Activated CD4-positive, alpha-beta T cell treated with anti-CD3 and anti-CD28 coated beads, Interleukin-2, amount 50 U/mL, for 16 hours (primary cell): ENCODE measurements at places on chromosomes 11 and 22.

GRCh38 chr11:19216021-19216420 lies 14.2 kb upstream of the CSRP3 start:
- no peak for DNase-seq

- no peak for DNase-seq
These were observed 63.8 kb downstream of the TRIM29 start for GRCh38 chr11:120074076-120074475.

DNA sequence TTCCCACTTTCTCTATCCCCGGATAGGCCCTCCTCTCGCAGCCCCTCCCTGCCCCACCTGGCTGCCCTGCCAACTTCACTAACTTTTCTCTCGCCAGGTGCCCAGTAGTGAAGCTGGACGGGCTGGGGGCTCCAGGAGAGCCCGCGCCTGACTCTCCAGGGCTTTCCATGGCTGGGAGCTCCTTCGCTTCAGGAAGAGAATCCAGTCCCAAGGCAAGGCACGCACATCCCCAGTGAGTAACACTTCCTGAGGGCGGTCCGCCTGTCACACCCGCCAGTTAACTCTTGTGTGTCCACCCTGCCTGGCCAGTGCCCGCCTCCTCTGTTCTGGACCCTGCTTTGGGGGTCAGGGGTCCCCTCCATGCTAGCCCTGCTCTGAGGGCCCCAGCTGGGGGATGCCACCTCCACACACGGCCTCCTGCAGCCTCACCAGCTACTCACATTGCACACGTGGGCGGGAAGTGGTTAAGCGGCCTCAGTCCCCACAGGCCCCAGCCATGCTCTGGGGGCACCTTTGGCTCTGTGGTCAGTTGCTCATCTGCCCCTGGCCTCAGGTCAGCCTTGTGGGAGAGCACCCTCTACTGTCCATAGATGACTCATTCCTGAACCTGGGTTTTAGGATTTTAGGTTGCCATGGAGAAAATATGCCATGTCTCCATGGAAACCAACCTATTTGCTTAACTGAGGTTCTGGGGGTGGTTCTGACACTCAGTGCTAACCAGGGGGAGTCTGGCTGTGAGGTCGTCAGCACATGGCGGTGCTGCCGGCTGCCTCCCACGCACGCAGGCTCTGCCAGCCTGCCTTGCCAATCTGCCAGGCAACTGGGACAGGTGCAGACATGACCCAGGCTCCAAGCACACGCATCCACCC lies at the start of gene RIN1:
RIN1 (minus strand) TSS at position 201 of the 869 bp plus-strand sequence; CDS start at position 169, 32 bp downstream.
- DNase-seq, result peak; percentile 80

DNA sequence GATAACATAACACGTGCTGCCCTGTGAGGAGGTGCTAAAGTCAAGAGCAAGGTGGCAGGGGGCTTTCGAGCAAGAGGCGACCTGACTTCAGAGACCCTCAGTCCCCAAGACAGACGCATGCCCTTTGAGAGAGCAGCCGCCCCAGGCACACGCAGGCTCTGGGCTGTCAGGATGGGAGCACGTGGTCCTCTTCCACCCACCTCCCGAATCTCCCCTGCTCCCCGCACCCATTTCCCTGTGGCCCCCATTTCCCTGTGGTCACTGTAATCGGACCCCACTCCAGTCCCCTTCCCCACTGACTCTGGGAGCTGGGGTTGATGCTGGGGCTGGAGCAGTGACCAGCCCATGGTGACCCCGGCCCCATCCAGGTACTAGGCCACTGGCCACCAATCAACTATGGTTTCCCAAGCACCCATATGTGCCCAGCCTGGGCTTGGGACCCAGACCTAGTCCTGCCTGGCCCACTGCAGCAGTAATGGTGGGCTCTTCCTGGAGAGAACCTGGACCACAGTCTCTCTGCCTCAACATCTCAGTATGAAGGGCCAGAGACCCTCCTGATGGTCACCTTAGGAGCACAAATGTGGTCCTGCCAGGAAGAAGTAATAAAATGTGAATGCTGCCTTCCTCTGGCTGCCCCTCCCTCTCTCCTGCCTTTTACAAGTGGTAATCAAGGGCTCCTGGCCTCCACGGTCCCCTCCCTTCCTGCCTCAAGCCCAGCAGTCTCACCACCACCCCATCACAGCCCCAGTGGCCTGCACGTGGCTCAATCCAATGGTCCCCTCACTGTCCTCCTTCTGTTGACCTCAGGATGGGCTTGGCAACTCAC lies 39.0 kb downstream of the IGLL5 start:
- no peak for DNase-seq

GRCh38 chr11:1116666-1117390 lies 40.9 kb upstream of the MUC5AC start:
- no peak for DNase-seq

- no peak for DNase-seq
These were observed 2.6 kb upstream of the ENDOD1 start for GRCh38 chr11:95086836-95087570.

DNA sequence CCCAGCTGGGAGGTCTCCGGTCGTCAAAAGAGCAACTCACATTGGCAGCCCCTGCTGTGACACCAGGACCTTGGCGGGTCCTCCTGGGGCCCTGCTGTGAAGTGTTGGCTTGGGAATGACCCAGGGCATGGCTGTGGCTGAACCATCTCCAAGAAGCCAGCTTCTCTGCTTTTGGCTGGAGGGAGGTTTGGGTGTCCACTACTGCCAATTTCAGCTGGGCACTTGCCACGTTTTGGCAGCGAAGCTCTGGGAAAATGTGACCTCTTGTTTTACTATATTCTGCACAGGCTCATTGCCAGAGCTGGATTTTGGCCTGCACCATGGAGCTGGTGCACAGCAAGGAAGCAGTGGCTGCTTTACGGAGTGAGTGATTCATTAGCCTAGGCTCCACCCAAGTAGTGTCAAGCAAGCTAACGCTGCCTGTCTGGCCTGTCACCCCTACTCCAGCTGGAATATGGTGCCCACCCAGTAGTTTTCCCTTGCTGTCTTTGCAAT lies 24.3 kb upstream of the SMCO4 start:
- DNase-seq, result no peak

GRCh38 chr22:24141586-24141985 lies 39.7 kb upstream of the SUSD2 start:
- DNase-seq, result no peak

DNA sequence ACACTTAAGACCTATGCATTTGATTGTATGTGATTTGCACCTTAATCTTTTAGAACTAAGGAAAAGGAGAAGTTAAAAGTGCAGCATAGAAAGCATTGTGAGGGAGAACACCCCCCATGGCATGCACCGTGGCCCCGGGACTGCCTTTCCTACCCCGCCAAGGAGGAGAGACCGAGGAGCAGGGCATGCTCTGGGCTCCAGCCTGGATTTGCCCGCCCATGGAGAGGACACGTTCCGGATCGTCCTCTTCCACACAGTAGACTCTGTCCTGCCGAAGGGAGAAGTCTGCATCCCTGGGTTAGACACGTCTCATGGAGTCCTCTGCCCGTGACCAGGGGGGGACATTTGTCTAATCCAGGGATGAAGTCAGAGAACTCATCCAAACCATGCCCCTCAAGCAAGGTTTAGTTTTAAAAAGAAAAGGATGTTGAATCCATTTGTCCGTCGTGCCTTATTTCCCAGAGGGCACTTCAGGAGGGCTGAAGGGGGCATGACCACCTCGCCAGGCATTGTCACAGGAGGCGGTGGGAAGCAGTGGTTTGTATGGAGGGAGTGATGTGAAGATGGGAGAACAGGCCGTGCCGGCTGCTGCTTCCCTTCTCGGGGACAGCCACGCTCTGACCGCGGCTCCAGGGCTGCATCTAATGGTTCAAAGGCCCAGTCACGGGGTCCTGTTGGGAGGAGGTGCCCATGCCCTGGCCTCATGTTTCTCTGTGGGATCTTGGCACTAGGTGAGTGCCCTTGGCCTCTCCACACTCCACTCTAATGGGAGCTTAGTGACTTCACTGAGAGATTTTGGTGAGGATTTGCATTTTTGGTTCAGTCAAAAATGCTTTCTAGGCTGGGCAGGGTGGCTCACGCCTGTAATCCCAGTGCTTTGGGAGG lies 66.2 kb upstream of the GAL start:
- DNase-seq, result no peak

- no peak for DNase-seq
These were observed 6.5 kb downstream of the METTL15 start for GRCh38 chr11:28114731-28115130.

GRCh38 chr11:119065369-119065768 lies 2.2 kb upstream of the VPS11 start:
- DNase-seq, result peak; percentile 56

GRCh38 chr11:122320671-122321070 lies 204.7 kb upstream of the BLID start:
- no peak for DNase-seq

DNA sequence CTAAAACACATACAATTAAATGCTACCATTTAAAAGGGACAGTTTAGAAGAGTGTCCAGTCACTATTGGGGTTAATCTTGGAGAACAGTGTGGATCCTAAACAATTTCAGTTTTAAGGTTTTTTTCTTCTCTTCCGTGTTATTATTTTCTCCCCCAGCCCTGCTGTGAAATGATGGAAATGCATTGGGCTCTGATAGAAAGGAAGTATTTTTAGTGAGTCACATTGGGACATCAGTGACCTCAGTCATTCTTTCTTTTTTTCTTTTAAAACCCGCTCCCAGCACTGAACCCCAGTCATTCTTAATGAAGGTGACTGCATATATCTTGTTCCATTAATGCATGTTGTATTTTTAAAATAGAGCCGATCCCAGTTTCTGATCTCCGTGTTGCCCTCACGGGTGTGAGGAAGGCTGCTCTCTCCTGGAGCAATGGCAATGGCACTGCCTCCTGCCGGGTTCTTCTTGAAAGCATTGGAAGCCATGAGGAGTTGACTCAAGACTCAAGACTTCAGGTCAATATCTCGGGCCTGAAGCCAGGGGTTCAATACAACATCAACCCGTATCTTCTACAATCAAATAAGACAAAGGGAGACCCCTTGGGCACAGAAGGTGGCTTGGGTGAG lies 93.2 kb upstream of the OR4B1 start:
- DNase-seq, result no peak

GRCh38 chr11:118870396-118871343 lies 13.0 kb upstream of the CXCR5 start:
- peak; percentile 45 for DNase-seq

DNA sequence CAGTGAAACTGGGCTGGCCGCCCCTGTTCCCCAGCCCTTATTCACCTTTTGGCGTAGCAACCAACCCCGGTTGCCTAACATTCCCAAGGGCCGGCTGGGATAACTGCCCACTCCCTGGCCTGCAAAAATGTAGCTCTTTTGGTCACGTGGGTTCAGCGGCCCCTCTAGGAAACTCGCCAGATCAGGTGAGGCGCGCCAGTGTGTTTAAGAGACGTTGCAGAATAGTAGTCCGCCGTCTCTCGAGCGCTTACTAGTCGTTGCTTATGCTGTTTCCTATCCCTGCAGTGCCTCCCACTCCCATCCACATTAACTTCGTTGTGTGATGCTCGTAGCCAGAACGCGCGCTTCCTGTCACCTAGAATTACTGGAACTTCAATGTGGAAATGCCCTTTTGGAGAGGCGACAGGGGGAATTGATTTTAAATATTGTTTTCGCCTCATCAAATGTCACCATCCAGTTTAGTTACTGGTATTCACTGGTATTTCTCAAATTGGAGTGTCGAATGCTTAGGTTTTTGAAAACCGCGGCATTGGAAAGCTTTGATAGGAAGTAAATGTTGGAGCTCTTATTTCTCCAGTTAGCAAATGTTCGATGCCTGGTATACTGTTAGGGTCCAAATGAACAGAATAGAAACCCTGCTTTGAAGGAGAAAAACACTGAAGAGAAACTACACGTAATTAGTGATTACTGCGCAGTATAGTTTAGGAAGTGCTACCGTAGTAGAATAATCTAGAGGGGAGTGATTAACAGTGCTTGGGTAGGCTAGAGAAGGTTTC lies 823 bp downstream of the CEP57 start:
- DNase-seq, result peak; percentile 57

- DNase-seq, result no peak
These were observed 33.9 kb upstream of the PANX2 start for GRCh38 chr22:50136581-50137015.

DNA sequence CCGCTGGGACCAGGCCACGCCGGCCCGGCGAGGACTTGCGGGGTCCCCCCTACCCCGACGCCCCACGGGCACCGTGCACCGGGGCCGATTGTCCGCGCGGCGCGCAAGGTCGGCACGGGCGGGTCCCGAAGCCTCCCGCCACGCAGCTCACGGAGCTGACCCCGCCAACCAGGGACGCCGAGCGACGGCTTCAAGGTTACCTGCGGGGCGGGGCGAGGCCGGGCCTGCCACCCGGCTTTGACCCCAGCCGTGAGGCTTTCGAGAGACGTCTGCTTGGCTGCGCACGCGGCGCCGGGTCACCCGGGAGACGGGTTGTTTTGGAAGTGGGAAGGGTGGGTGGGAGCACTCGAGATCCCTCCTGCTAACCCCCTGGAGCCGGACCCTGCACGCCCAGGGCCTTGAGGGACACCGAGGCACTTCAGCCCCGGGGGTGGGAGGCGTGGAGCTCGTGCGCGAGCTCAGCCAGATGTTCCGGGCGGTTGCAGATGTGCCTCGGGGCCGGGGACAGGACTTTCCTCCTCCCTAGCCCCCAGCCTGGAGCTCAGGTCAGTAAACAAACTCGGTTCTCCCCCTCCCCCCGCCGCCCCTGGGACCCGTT lies 3.2 kb upstream of the WNT11 start:
- DNase-seq, result no peak

DNA sequence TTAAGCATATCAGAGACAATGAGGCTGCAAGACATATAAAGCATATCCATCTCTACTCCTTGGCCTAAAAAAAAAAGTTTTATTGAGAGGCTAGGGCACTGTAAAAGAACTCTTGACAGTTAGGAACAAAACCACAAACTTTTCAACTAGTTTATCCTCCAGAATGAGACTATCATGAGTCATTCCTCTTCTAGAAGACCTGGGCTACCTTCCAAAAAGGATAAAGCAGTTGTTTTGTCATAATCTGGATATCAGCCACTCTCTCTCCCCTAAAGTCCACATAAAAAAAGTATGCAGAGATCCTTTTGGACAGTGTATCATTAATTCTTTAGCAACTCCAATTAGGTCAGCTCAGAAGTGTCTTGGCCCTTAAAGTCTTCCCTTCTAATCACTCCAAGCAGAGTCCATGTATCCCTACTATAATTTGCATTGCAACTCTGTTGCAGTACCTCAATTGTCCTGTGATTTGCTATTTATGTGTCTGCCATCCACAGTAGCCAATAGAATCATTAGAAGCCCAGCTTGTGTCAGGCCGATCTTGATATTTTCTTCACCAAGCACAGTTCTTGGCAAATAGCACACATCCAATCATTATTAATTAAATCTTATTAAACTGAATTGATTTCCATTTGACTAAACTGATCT lies 10.4 kb downstream of the OR51T1 start:
- no peak for DNase-seq

GRCh38 chr11:11170352-11171084 lies 182.5 kb downstream of the CSNK2A3 start:
- DNase-seq, result no peak

- no peak for DNase-seq
These were observed 20.2 kb upstream of the FEZ1 start for GRCh38 chr11:125516245-125516644.
